NCI-H1105 treated with DMSO at 0.1 percent for 48 hours (cell line): ENCODE measurements at places on chromosomes 3 and 15.

DNA sequence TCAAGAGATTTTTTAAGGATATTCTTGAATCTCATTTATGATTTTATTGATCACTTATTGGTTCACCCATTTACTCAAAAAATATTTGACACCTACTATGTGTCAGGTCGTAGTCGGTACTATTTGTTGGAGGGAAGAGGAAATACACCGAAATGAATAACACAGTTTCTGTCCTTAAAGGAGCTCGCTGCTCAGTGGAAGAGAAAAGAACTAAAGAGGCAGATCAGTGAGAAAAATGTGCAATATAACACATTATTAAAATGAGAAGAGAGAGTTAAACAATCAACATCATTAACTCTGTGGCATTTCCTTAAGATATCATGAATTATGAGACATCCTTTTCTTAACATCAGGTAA, 56.1 kb upstream of the ADAMTS9 start:
- DNase-seq: no peak

DNA sequence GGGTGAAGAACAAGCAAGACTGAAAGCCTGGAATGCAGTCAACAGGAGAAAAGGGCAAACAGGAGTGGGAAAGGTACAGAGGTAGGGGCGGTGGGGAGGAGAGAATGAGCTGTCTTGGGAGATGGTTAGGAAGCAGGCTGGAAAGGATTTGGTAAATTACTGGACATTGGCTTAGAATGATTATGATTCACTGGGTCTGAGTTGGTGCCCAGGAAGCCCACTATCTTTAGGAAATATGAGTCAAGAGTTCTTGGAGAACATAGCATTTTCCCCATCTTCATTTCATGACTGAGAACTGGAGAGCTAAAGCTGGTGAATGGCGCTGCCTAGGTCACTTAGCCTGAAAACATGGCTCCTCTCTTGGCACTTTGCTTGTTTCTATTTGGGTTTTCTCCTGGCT, 74.7 kb upstream of the C3orf80 start:
- DNase-seq: no peak

GRCh38 chr3:16245609-16246008, 19.1 kb downstream of the DPH3 start:
- no peak for DNase-seq

DNA sequence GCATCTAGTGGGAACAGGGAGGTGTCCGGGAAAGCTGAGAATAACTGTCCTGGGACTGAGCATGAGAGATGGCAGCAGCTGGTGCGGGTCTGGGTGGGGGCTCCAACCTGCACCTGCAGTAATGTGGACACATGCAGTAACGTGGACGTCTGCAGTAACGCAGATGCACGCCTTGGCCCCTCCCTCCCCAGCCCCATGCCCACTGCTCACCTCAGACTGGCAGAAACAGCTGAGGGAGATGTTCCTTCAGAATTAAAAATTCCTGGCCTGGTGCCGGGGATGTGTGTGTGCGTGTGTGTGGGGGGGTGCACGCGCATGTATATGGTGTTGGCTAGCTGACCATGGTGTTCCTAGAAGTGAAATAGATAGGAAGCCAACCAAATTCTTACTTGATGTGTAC, 86.7 kb upstream of the OXTR start:
- DNase-seq: no peak

DNA sequence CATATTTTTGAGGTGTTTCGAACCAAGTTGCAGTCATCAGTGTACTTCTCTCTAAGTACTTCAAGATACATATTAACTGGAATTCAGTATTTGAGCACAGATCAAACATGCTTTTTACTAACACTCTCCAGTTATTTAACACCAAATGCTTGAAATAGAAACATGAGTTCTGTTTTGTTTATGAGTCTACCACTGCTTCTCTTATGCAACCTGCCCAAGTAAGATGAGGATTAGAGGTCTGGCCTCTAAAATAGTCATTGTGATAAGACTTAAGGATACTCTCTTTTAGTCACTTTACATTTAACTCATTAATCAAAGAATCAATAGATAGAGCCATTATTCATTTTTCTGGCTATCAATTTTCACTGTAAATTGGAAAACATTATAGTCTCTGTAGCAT, 156.2 kb upstream of the THRB start:
- DNase-seq: no peak
